ENCODE measurements at places on chromosomes 16 and 17.

DNA sequence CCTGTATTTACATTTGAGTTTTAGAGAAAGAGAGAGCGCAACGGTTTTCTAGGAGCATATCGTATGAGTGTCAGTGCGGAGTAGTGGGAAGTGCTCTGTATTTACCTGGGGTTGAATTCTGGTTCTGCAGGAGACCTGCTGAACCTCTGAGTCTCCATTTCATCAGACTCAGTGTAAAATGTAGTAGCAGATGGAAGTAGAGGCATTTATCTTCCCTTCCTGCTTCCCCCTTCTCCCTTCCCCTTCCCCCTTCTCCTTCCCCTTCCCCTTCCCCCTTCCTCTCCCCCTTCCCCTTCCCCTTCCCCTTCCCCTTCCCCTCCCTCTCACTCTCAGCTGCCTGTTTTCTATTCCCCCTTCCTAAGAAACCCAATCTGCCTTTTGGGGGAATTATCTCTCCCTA, 426.9 kb downstream of the NPIPA7 start:
- no peak for DNase-seq

DNA sequence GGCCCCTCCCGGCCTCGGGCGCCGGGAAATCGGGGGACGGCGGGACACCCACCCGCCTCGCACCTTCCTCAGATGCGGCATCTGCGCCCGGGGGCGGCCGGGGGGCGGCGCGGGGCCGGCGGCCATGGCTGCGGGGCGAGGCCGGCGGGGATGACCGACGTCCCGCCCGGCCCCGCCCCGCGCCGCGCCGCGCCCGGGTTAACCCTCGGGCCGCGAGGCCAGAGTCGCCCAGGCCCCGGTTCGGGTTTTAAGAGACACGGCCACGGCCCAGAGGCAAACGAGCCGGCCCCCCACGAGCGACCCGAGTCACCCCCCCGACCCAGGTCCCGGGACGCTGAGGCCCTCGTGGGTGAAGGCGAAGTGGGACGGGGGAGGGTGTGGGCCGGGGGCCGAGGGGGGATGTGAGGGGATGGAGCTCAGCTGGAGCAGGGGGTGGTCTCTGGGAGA, at the start of gene RGS11:
TSS of gene RGS11 (minus strand) at position 159 of the 447 bp plus-strand sequence. CDS start at position 126, 33 bp downstream.
- DNase-seq, result no peak

- peak; percentile 90 for DNase-seq
Observed at GRCh38 chr17:7841396-7841914, 7.4 kb downstream of the KDM6B start.

GRCh38 chr16:3520413-3520812, 19.6 kb downstream of the CLUAP1 start:
- no peak for DNase-seq

GRCh38 chr17:32185875-32186274, 43.6 kb downstream of the RHOT1 start:
- DNase-seq, result no peak

DNA sequence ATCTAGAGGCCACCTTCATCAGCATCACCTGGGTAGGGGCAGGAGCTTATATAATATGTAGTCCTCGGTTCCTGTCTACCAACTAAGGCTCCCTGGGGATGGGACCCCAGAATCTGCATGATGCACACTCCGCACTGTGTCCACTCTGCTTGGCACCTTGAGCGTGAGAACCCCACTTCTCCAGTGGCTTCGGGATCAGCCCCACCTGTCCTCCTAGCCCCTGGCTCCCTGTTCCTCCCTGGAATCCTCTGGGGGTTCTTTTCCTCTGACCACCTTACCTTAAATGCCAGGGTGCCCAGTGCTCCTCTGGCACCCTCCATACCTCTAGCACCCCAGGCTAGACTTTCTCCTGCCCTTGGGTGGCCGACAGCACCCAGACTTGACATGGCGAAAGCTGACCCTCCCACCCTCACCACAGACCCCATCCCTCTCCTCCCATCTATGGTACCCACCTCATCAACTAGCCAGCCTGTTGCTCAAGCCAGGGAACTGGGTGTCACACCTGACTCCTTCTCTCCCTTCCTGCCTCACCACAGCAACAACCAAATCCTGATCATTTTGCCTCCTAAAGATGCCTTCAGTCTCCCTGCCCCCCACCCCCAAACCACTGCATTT, 2.8 kb upstream of the NXPH3 start:
- DNase-seq, result no peak

DNA sequence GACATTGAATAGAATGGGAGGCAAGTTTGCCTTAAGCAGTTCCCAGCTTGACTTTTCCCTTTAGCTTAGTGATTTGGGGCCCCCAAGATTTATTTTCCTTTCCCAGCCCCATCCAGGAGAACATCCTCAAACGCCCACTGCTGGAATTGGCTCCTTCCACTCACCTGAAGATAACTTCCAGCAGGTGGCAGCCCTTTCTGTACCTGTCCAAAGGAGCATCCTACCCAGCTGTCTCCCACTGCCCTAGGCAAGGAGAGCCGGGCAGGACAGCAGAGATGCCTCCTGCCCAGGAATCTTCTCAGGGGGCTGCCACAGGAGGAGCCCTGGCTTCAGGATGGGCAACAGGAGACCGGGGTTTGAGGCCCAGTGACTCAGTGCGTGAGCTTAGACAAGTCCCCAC, 6.4 kb downstream of the CACNG5 start:
- DNase-seq, result no peak

DNA sequence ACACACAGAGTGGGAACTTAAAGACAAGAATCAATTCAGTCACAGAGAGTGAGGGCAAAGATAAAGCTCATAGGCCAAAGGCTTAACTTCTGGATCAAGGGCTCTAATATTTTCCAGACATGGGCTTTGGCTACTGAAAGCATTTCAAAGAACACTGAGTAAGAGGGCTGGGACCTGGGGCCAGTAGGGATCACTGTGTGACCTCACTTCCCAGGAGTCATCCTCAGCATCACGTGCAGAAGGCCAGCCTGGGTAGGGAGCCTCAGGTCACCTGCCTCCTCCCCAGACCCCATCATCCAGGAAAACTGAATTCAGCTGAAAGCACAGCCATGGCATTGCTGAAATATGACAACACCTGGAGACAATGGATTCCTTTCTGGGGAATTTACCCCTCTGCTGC, 163.5 kb downstream of the RAB11FIP4 start:
- DNase-seq, result no peak

DNA sequence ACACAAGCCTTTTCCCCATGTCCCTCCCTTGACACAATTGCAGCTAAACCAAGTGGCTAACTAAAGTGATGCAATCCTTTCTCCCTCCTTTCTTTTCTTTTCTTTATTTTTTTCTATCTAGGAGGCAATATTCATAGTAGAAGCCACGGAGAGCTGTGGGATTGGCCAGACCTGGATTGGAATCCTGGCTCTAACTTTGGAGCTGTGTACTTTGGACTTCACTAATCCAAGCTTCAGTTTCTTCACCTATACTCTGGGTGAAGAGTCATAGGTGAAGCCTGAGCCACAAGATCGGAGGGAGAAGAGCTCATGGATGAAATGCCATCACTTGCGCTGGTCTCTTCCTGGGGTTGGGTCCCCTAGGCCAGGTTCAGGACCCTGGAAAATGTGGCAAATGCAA, 177.2 kb downstream of the IRX5 start:
- no peak for DNase-seq

GRCh38 chr16:17228048-17228707, 242.6 kb downstream of the XYLT1 start:
- no peak for DNase-seq

GRCh38 chr17:17613708-17614114, 22.2 kb upstream of the PEMT start:
- peak; percentile 47 for DNase-seq

DNA sequence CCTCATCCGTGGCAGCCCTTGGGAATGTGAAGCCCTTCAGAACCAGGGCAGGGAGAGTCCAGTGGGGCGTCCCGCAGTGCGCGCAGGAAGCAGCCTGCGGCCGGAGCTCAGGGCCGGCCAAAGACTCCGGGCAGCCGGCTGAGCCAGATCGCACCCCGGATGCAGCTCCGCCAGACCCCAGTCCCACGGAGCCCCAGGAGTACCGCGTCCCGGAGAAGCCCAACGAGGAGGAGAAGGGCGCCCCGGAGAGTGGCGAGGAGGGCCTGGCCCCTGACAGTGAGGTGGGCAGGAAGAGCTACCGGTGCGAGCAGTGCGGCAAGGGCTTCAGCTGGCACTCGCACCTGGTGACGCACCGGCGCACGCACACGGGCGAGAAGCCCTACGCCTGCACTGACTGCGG, 6.9 kb downstream of the ZNF205 start:
- DNase-seq, result no peak

DNA sequence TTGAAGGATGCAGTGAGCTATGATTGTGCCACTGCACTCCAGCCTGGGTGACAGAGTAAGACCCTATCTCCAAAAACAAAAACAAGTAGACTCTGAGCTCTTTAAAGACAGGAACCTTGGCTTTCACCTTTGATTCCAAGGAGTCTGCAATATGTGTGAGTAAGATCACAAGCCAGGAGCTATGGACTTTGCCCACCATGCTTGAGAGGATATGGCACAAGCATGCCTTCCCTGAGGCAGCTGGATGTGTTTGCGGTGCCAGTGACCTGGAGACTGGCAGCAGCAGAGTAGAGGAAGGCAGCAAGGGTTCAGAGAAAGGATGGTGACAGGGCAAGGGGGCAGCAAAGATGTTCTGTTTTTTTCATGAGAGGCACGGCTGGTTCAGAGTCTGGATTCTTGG, 14.5 kb upstream of the PRKCA start:
- no peak for DNase-seq

- DNase-seq, result no peak
Observed at GRCh38 chr17:61149862-61150362, 249.7 kb upstream of the TBX2 start.

- DNase-seq, result no peak
Observed at GRCh38 chr16:22683730-22684573, 130.0 kb upstream of the HS3ST2 start.

DNA sequence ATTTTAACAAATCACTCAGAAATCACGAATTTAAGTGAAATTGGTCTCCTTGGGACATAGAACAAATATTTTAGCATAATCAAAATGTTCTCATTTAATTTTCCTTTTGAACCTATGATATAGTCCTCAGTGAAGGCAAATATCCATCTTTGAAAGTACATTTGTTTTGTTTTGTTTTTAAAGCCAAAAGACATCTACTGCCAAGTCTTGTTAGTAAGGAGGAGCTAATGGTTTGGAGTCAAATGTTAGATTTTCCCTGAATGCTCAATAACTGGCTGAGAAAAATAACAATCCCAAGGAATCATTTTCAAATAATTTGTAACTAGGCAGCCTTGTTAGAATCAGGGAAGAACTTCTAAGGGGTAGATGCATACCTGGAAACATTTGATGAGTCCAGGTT, 302.9 kb upstream of the MAF start:
- no peak for DNase-seq

DNA sequence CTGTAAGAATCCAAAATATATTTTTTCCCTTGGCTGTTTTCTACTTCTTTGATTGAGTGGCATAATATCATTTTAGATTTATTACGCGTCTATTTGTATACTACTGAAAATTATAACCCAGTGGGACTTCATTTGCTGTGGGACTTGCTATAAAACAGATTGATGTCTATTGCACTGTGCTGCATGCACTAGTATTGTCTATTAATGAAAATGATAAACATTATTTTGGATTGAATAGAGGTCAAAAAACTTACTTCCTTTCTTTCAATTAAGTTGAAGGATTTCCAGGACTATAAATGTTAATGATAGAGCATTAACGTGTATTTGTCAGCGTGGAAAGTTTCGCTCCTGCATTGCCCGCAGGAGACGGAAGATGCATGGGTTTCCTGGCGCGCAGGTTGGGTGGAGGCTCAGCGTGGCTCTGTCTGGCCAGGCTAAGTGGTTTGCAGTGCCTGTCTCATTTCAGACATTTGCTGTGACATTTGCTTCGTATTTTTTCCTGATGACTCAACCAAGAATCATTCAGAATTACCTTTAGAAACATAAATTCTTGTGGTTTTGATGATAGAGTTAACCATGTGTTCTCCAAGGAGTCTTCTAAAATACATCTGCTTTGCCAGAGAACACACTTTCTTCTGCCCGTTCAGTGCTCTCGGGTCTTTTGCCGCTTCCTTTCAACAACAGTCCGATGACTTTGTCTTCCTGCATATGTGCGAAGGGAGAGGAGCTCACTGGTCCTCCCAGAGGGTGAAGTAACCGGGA, 216.7 kb downstream of the RPTOR start:
- peak; percentile 78 for DNase-seq

- peak; percentile 57 for DNase-seq
Observed at GRCh38 chr17:7034955-7035590, 742 bp upstream of the SLC16A13 start.

DNA sequence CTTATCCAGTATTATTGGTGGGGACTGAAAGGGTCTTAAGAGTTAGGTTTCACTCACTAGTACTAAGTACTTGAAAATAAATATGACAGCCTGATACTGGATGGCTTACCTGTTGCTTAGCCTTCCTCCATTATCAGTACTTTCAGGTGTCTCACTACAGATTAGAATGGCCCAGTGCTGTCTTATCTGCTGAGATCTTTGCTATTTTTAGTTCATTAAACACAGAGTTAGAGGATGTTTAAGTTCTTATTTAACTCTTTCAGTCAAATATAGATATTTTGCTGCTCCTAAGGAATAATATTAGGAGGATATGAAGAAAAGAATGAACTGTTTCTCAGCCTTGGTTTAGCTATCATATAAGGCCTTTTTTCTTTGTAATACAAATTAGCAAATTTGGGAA, 74.8 kb downstream of the NLK start:
- DNase-seq, result no peak

- DNase-seq, result no peak
Observed at GRCh38 chr17:957856-958421, 21.6 kb downstream of the NXN start.

DNA sequence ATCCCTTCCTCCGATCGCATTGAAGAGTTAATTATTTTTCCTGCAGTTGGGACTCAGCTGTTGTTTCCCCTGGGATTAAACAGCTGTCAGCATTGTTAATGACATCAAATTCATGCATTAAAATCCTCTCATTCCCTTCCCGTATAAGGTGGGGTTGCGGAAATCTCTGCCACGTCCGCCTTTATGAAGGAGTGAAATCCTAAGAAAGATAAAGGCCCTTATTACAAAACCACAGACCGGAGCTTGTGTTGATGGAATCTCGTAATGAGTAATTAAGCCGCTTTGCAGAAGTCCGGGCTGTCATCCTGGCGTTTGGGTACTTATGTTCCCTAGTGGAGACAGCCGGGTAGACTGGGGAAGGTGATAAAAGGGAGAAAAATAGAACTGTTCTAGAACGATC, 627.6 kb downstream of the MAF start:
- DNase-seq, result no peak

- DNase-seq, result no peak
Observed at GRCh38 chr16:21685034-21685455, 21.3 kb downstream of the OTOA start.

DNA sequence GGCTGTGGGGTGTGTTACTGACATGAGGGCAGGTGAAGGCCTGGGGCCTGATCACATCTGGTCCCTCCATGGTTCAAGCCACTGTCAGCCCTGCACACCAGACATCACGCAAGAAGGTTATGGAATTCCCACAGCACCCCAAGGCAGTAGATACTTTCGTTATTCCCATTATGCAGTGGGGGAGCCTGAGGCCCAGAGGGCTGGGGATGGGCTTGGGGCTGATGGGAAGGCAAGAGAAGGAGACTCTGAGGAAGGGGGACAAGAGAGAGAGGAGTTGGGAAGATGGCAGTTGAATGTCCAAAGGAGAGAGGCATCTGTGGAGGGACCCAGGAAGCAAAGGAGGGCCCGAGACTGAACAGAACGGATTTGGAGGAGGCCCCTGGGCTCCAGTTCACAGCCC, 34.7 kb downstream of the TRPV2 start:
- no peak for DNase-seq

- DNase-seq, result no peak
Observed at GRCh38 chr16:86095131-86095752, 196.3 kb downstream of the IRF8 start.

GRCh38 chr17:17570140-17570797, 21.2 kb downstream of the PEMT start:
- DNase-seq, result no peak

GRCh38 chr16:57245472-57246113, 534 bp downstream of the ARL2BP start:
- DNase-seq, result peak; percentile 32

Measured in activated naive CD8-positive, alpha-beta T cell treated with anti-CD3 and anti-CD28 coated beads, Interleukin-2, amount 50 U/mL, for 24 hours (primary cell).